ENCODE measurements at places on chromosomes 4 and X. TPM values are rescaled to one million over a fixed set of nuclear protein-coding genes. Genes with fewer than 3 reads are reported as not detected.

- no peak overlapping the region for H3K27ac ChIP-seq
- no peak for DNase-seq
- H3K4me1 ChIP-seq: no peaks in the 10 kb centered on the region
- H3K36me3 ChIP-seq: no peaks in the 10 kb centered on the region
- no peak overlapping the region for H3K4me3 ChIP-seq
- H3K27me3 ChIP-seq: no peaks in the 10 kb centered on the region
Observed at GRCh38 chrX:134365904-134366303, 94.1 kb upstream of the HPRT1 start.

DNA sequence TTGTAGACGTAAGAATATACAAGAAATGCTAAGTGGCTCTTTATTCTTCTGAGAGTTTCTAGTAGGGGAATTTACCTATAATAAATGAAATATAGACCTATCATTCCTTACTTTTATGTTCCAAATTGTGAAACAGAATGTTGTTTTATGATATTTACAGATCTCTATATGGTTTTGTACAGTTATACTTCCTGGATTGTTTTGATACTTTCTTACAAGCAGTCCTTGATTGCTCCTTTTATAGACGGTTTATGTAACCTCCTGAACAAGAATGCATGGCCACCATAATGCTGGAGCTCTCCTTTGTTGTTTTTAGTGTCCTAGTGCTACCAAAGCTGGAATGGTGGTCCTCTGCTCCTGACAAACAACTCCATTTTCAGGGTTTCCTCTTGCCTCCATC is 91.7 kb upstream of the RPA4 start:
- no peak for DNase-seq
- H3K27me3 ChIP-seq: no peaks in the 10 kb centered on the region
- H3K4me1 ChIP-seq: no peaks in the 10 kb centered on the region

- peaks cover 11% of the 10 kb centered on the region for H3K4me1 ChIP-seq
- H3K4me3 ChIP-seq: peak overlapping the region; percentile 100
- peak overlapping the region; percentile 94 for H3K27ac ChIP-seq
- no peaks in the 10 kb centered on the region for H3K27me3 ChIP-seq
- peak; percentile 63 for DNase-seq
Observed at GRCh38 chr4:56468097-56468422, 643 bp downstream of the SRP72 start.

GRCh38 chrX:15236146-15236545 is 33.7 kb downstream of the ASB9 start:
- H3K27me3 ChIP-seq: peaks cover 13% of the 10 kb centered on the region
- H3K27ac ChIP-seq: no peak overlapping the region
- no peak overlapping the region for H3K4me3 ChIP-seq
- H3K4me1 ChIP-seq: no peaks in the 10 kb centered on the region
- no peak for DNase-seq

DNA sequence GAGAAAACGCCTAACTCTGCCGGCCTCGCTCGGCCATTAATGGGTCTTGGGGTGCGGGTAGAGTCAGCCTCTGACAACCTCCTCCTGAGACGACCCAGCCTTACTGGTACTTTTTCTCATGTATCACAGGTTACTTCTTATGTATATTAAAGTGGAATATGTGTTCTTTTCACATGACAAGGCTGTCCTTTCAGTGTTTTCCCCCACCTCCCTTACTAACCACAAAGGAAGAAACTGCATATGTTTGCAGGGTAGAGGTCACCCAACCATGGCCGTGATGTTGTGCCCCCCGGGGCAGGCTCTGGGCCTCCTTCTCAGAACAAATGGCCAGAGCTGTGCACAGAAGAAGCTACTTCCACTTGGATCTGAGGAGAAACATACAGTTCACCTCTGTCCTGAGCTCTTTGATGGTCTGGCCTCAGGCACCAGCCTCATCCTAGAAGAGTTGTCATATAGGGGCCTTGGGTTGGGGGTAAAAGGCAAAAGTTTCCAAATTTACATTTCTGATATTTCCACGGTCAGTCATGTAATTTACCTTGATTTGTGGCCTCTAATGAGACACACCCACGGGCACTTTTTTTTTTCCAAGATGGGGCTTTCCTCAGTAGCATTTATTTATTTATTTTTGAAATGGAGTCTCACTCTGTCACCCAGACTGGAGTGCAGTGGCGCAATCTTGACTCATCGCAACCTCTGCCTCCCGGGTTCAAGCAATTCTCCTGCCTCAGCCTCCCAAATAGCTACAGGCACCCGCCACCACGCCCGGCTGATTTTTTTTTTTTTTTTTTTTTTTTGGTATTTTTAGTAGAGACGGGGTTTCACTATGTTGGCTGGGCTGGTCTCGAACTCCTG is 1.9 kb downstream of the SOWAHD start:
- H3K4me3 ChIP-seq: no peak overlapping the region
- no peak overlapping the region for H3K27ac ChIP-seq
- no peak for DNase-seq
- no peaks in the 10 kb centered on the region for H3K36me3 ChIP-seq
- peaks cover 6% of the 10 kb centered on the region for H3K27me3 ChIP-seq
- no peaks in the 10 kb centered on the region for H3K4me1 ChIP-seq

DNA sequence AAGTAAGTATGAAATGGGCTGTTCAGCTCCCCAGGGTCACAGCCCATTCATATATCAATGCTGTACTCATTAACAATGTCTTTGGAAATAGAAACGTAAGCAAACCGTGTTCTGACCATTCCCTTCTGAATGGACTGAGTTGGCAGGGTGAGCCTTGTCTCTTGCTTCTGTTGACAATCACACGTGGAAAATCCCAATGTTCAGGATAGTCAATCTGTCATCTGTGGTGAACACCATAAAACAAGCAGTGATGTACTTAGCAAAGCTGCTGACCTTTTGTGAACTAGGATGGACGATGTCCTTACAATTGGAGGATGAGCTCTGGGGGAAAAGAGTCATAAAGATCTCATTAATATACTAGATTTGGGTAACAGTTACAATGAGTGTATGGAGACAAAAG is 109.6 kb upstream of the PAQR3 start:
- H3K27me3 ChIP-seq: no peaks in the 10 kb centered on the region
- H3K4me3 ChIP-seq: no peak overlapping the region
- no peak for DNase-seq

WAS gene
- total RNA-seq: 12.8 TPM

All from adrenal gland (tissue), 19 donors.